ENCODE measurements at places on chromosomes 16 and 17. TPM values are rescaled to one million over a fixed set of nuclear protein-coding genes. Genes with fewer than 3 reads are reported as not detected.

C17orf78 gene
- total RNA-seq = not detected

PDP2 gene
- 16.3 TPM for total RNA-seq

PYY gene
- total RNA-seq = not detected

TMEM235 gene
- not detected for total RNA-seq

CCL3 gene
- 4.2 TPM for total RNA-seq

TNS4 gene
- 1.8 TPM for total RNA-seq

ABI3 gene
- total RNA-seq = 9.5 TPM

GPR139 gene
- not detected for total RNA-seq

WIPI1 gene
- 11.9 TPM for total RNA-seq

CIITA gene
- 1.5 TPM for total RNA-seq

RRAD gene
- 0.29 TPM for total RNA-seq

CFAP52 gene
- not detected for total RNA-seq

SOST gene
- total RNA-seq = not detected
